ENCODE measurements at places on chromosomes 13 and 19. TPM values are rescaled to one million over a fixed set of nuclear protein-coding genes. Genes with fewer than 3 reads are reported as not detected.
A peak's percentile ranks its signal among the peaks of the same experiment; 100 is the strongest.

- no peak for DNase-seq
Measured at GRCh38 chr19:47703301-47703700, 9.9 kb upstream of the EHD2 start.

- peak; percentile 64 for DNase-seq
Measured at GRCh38 chr13:75621147-75621546, 15.0 kb upstream of the LMO7 start.

GRCh38 chr19:31352296-31352781 lies 3.1 kb upstream of the TSHZ3 start:
- no peak for DNase-seq

- DNase-seq: no peak
Measured at GRCh38 chr19:14553042-14553938, 18.6 kb downstream of the NDUFB7 start.

DNA sequence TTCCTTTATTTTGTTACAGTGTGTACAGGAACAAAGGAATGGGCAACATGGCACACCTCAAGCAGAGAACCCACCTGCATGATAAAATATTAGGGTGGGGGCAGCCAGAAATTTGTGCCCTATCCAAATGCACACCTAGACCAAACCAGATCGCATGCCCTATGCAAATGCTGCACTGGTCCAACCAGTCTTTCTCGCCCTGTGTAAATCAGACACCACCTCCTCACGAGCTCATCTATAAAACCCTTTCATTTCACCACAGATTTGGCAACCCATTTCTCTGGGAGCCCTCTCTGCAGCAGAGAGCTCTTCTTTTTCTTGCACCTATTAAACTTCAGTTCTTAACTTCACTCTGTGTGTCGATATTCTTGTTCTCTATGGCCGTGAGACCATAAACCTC lies 1559.2 kb downstream of the SLITRK1 start:
- DNase-seq: no peak

DNA sequence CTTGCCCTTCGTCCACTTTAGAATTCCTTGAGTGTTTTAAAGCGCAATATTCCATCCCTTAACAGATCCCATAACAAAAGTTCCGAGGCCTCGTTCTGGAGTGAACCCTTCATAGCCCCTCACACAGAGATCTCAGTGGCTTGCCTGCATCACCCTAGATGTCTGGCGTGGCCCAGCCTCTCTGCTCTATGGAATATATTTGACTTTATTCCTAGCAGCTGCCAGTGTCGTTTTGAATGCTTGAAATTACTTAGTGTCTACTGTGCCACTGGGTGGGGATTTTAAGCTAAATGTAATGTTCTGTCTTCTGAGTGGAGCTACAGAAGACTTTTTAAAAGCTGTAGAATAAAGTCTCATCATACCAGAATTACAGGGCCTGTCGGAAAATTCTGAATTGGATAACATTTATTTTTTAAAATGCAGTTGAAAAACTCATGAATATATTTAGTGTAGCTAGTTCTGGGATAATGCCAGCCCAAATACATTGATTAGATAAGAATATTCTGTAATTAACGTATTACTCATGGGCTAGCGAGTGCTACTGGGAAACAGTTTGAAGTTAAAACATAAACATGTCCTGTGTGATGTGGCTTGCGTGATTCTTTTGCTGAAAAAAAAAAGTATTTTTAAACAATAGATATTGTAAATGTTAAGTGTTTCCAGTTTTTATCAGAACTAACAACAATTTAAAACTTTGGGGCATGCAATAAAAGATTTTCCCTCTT lies 111.8 kb downstream of the ESD start:
- DNase-seq: peak; percentile 44

DNA sequence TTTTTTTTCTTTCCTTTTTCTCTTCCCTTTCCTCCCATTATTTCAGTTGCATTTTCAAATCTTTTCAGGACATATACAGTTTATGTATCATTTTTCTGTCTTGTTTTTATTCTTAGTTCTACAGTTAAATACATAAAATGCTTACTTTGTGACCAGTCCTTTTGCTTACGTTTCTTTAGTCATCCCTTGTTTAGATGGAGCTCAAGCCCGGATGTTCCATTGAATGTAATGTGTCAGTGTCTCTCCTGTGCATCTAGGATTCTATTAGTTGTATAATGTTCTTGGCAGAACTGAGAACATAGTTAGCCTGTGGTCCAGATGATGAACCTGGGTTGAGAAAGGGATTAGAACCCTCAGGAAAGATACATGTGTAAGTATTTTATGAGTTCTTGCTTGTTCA lies 17.8 kb downstream of the WASF3 start:
- no peak for DNase-seq

- peak; percentile 92 for DNase-seq
Measured at GRCh38 chr13:74747186-74747955, 613.2 kb upstream of the KLF12 start.

DNA sequence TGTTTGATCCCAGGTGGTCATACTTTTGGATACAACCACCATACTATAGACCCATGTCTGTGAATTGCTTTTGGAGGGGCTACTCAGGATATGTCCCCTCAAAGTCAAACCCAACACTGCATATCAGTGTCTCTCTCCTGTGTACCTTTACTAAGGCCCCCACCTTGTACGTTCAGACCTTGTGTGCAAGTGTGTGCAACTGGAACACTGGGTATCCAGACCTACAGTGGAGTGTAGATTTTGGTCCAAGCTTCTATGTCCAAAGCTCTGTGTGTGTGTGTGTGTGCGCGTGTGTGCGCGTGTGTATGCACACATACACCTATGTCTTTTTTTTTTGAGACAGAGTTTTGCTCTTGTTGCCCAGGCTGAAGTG lies 18.0 kb downstream of the KLK2 start:
- no peak for DNase-seq

DNA sequence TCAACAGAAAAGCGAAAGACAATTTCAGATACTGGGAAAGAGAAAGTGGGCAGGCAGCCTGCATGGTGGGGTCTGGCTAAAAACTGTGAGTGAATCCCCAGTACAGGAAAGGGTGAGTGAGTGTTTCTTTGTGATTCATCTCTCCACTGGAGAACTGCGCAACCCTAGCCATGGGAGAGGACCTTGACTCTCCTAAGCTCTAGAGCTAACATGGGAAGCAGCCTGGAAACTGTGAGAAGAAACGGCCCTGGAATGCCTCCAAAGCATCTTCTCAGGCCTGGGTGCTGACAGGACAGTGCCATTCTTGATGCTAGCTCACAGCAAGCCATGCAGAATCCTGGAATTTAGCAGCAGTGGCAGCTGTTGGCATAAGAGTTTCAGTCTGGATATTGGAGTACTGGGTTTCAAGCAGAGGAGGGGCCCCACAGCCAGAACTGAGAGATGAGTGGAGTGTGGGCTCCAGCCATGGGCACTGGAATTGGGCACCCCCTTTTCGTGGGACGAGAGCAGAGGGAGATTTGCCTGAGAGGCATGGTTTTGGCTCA lies 18.7 kb upstream of the SLAIN1 start:
- no peak for DNase-seq

GRCh38 chr13:75761369-75761768 lies 125.2 kb downstream of the LMO7 start:
- DNase-seq: peak; percentile 44

DNA sequence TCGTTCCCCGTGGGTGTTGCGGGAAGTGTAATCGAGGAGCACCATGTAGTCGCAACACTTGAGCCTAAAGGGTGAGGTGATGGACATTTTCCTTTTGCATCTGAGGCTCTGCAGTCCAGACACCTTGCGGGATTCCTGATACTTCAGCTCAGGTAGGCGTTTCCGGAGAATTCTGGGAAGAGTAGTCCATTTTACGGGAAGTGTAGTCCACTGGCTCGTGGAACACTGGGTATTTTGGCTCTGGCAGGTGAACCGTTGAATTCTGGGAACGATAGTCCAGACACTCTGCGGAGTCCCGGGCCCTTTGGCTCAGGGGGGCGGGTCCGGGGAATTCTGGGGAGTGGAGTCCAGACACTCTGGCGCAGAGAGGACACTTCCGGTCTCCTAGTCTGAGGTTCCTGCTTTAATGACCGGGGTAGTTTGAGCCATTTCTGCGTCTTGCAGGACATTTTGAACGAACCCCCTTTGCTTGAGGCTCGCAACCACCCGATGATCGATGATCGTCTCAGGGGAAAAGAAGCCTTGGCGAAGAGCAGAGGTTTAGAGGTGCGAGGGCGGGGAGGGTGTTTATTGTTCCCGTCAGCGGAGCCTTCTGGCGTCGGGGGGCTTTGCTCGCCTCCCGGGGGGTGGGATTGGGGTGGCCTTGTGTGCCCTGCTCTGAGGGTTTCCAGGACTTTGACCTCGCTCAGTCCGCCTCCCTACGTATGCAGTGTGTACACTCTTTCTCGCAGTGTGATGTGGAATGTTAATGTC lies at the start of gene ZNF223:
ZNF223 (plus strand) TSS at position 387 of the 753 bp plus-strand sequence. CDS start 3,141 bp downstream, outside the sequence.
- DNase-seq: peak; percentile 93

DNA sequence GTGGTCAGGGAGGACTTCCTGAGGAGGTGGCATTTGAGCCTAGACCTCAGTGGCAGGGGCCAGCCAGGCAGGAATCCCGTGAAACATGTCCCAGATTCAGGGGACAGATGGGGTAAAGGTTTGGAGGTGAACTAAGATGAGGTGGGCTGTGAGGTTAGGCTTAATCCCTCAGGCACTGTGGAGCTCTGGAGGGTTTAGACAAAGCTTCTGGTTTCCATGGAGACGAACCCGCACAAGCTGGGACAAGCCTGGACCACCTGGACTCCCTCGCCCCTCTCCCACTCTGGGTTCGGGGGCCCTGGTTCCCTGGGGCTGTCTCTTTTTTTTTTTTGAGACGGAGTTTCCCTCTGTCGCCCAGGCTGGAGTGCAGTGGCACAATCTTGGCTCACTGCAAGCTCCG lies 15.7 kb downstream of the TJP3 start:
- DNase-seq: no peak

- peak; percentile 57 for DNase-seq
Measured at GRCh38 chr13:32911506-32911905, 104.7 kb upstream of the KL start.

- no peak for DNase-seq
Measured at GRCh38 chr19:41726493-41726892, 18.1 kb downstream of the CEACAM5 start.

GRCh38 chr19:17109962-17110598 lies 34.5 kb downstream of the MYO9B start:
- DNase-seq: no peak

DNA sequence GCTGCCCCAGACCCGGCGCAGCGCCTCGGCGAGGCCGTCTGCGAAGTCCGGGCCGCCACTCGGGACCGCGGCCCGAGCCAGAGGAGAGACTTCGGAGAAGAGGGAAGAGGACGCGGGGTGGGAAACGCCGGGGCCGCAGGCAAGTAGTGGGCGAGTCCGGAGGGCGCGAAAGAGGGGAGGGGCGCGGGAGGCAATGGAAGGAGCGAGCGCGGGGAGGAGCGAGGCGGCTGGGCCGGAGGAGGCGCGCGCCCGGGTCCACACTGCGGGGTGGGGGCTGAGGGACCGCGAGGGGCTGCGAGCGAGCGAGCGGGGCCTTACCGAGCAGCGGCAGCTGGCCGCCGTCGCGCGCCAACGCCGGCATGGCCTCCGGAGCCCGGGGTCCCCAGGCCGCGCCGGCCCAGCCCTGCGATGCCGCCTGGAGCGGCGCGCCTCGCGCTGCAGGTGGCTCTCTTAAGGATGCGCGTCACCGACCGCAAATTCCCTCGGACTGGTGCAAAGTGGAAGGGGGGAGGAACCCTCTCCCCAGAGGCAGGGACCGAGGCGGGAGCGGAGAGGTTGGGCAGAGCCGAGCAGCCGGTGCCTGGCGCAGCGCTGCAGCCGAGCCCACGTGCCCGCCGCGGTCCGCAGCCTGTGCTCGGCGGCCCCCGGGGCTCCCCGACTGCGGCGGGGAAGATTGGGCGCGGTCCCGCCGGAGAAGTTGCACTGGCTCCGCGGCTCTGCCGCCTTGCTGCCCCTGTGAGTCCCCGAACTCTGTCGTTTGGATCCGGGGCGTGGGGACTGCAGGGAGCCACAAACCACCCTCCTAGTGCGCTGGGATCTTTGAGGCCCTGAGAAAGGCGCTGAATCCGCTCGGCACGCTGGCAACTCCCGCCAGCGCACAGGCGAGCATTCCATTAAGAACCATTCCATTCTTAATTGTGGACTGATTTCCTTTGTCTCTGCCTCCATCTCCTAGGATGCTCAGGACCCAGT lies at the start of gene FLT3:
FLT3 (minus strand) TSS at position 427 of the 972 bp plus-strand sequence; CDS start at position 361, 66 bp downstream.
- DNase-seq: peak; percentile 9

DNA sequence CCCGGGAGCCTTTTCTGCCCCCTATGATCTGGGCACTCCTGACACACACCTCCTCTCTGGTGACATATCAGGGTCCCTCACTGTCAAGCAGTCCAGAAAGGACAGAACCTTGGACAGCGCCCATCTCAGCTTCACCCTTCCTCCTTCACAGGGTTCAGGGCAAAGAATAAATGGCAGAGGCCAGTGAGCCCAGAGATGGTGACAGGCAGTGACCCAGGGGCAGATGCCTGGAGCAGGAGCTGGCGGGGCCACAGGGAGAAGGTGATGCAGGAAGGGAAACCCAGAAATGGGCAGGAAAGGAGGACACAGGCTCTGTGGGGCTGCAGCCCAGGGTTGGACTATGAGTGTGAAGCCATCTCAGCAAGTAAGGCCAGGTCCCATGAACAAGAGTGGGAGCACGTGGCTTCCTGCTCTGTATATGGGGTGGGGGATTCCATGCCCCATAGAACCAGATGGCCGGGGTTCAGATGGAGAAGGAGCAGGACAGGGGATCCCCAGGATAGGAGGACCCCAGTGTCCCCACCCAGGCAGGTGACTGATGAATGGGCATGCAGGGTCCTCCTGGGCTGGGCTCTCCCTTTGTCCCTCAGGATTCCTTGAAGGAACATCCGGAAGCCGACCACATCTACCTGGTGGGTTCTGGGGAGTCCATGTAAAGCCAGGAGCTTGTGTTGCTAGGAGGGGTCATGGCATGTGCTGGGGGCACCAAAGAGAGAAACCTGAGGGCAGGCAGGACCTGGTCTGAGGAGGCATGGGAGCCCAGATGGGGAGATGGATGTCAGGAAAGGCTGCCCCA lies 8.5 kb upstream of the CEACAM7 start:
- peak; percentile 1 for DNase-seq

DNA sequence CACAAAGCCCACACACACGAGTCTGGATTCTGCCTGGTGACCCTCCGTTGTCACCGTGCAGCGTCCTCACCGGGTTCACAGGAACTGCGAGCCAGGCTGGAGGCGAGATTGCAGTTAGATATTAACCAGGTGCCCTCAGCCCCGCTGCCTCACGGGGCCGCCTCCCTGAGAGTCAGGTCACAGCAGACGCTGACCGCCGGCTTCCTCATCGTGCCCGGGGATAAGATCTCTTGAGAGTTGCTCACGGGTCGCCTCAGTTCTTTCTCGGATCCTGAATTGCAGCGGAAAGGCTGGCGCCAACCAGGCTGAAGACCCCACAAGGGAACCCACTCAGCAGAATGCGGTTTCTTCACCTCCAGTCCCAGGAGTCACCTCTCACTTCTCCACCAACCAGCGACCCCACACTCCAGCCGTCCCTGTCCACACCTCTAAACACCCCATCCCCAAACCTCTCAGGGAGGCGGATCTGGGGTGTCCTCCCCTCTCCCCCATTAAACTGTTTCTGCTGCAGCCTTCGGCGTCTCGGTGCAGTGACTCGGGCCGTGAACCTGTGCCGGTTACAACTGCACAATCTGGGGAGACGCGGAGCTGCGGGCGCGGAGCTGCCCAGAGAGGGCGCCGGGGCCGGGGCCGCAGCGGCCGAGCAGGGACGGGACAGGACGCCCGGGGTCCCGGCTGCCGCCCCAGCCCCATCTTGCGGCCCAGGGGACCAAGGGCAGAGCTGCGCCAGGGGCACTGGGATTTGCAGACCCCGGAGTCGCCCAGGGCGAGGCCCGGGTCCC lies 591 bp downstream of the ZNF823 start:
- DNase-seq: peak; percentile 28

The TEX29 gene
- total RNA-seq: not detected

The C13orf42 gene
- not detected for total RNA-seq

The UFM1 gene
- 69.5 TPM for total RNA-seq

The ZNF546 gene
- 1.6 TPM for total RNA-seq

The ZNF358 gene
- 59.1 TPM for total RNA-seq

The ZNF667 gene
- 4.8 TPM for total RNA-seq

All from LHCN-M2 (cell line).